ENCODE measurements at places on chromosomes 12 and 14. TPM values are rescaled to one million over a fixed set of nuclear protein-coding genes. Genes with fewer than 3 reads are reported as not detected.

C2CD5 gene
- polyA plus RNA-seq = 5.4 TPM

ALKBH2 gene
- polyA plus RNA-seq = 18.5 TPM

KCNH3 gene
- polyA plus RNA-seq = 0.33 TPM

LALBA gene
- polyA plus RNA-seq = not detected

PRIM1 gene
- 43.5 TPM for polyA plus RNA-seq

FAM90A1 gene
- polyA plus RNA-seq = not detected

TC2N gene
- polyA plus RNA-seq = 6.2 TPM

CLEC6A gene
- not detected for polyA plus RNA-seq

LRP1-AS gene
- polyA plus RNA-seq = not detected

PTHLH gene
- not detected for polyA plus RNA-seq

PRB2 gene
- polyA plus RNA-seq = not detected

CTSG gene
- not detected for polyA plus RNA-seq

WASHC3 gene
- polyA plus RNA-seq = 130 TPM

TSPAN9 gene
- 0.49 TPM for polyA plus RNA-seq

PLA2G1B gene
- not detected for polyA plus RNA-seq

SDR9C7 gene
- polyA plus RNA-seq = not detected

LUM gene
- not detected for polyA plus RNA-seq

POP5 gene
- polyA plus RNA-seq = 95.8 TPM

ANO2 gene
- polyA plus RNA-seq = not detected

ANKRD33 gene
- polyA plus RNA-seq = not detected

FITM1 gene
- 0.29 TPM for polyA plus RNA-seq

CCDC38 gene
- polyA plus RNA-seq = not detected

KRT5 gene
- not detected for polyA plus RNA-seq

TTC9 gene
- 17.1 TPM for polyA plus RNA-seq

PRH2 gene
- polyA plus RNA-seq = not detected

CCDC198 gene
- not detected for polyA plus RNA-seq

MYH6 gene
- not detected for polyA plus RNA-seq

SPIC gene
- not detected for polyA plus RNA-seq

LYZ gene
- polyA plus RNA-seq = 26.0 TPM

PAH gene
- polyA plus RNA-seq = not detected

CRIP1 gene
- polyA plus RNA-seq = 241 TPM

TMEM233 gene
- not detected for polyA plus RNA-seq

CSRP2 gene
- polyA plus RNA-seq = 1.3 TPM

KRT73 gene
- not detected for polyA plus RNA-seq

BHLHE41 gene
- polyA plus RNA-seq = 5.4 TPM

SERPINA12 gene
- not detected for polyA plus RNA-seq

C1R gene
- polyA plus RNA-seq = 2.0 TPM

LRRK2 gene
- polyA plus RNA-seq = 10.1 TPM

RPGRIP1 gene
- not detected for polyA plus RNA-seq

Data from naive B cell (primary cell).